ENCODE measurements at places on chromosomes 3 and 15.

- DNase-seq = no peak
Measured at GRCh38 chr15:39140060-39140604, 440.7 kb upstream of the THBS1 start.

- no peak for DNase-seq
Measured at GRCh38 chr3:23113455-23114171, 89.5 kb upstream of the UBE2E2 start.

GRCh38 chr3:127694467-127695215 is 21.9 kb downstream of the ABTB1 start:
- DNase-seq = peak; percentile 10

DNA sequence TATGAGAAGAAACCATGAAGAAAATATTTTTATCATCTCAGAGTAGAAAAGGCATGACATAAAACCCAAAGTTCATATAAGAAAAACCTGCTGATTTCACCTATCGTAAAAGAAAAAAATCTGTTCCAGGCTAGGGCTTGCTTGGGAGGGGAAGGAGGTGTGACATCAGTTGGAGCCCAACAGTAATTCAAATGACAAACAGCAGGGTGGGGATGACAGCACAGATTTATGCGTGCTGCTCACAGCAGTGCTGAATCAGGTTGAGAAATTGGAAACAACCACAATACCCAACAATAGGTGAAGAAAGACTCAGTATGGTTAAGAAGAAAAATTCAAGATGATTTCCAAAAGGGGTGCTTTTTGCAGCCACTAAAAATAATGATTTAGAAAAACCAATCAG is 172.4 kb downstream of the PDE8A start:
- DNase-seq = no peak

DNA sequence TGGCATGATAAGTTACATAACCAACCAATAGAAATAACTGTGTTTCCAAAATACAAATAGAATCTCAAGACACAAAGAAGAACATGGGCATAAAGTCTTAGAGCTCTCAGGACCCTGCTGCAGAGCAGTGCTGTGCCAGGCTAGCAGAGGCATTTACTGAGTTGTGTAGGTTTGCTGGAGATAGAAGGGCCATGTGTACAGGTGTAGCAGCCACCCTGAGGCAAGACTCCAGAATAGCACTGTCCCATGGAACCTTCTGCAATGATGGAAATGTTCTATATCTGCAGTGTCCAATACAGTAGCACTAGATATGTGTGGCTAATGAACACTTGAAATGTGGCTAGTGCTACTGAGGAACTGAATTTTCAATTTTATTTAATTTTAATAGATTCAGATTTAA is 267.0 kb upstream of the UMPS start:
- DNase-seq = no peak

DNA sequence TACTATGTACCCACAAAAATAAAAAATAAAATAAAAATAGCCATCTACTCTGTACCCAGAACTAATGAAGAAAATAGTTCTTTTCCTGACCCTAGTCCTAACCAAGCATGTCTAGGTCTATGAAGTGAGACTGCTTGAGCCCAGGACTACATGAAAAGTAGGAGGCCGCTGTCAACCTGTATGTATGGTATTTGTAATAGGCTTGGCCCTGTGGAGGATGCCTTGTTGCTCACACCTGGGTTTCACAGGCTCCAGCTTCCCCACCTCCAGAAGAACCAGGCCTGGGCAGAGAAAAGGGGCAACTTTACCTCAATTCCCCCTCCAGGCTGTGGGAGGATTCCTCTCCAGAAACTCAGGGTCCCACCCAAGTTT is 6.8 kb upstream of the PKM start:
- DNase-seq = no peak

DNA sequence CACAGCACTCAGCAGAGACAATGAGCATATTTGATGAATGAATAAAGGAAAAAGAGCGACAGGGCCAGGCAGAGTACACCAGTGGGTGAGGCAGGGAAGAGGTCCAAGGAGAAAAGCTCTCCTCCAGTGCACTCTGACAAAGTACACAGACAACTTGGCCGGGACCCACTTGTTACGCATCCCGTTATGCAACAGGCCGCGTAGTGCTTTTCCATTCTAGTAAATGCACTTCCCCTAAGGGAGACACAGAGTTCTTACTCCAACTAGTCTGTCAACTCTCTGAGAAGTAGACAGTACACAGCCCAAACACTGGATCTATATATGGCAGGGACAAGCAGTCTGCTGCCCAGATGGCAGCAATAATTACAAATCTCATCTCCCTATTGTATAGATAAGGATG is 18.5 kb downstream of the LARP6 start:
- DNase-seq = no peak

GRCh38 chr15:90782442-90782841 is 65.3 kb downstream of the BLM start:
- no peak for DNase-seq

DNA sequence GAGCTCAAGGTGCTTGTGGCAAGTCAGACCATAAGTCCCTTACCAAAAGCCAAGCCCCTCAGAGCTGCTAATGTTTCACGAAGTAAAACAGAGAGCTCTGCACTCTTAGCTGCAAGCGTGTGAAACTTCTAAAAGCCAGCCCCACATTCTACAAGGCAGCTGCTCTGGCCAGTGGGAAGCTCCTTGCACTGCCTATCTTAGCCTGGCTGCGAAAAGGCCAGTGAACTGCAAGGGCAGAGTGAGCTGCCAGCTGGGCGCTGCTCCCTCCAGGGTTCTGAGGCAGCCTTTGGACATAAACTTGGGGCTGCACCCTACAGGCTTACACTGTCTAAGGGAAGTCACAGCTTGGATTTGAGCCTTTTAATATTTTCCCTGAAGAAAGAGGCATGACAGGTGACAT is 2.2 kb upstream of the MUSTN1 start:
- no peak for DNase-seq

DNA sequence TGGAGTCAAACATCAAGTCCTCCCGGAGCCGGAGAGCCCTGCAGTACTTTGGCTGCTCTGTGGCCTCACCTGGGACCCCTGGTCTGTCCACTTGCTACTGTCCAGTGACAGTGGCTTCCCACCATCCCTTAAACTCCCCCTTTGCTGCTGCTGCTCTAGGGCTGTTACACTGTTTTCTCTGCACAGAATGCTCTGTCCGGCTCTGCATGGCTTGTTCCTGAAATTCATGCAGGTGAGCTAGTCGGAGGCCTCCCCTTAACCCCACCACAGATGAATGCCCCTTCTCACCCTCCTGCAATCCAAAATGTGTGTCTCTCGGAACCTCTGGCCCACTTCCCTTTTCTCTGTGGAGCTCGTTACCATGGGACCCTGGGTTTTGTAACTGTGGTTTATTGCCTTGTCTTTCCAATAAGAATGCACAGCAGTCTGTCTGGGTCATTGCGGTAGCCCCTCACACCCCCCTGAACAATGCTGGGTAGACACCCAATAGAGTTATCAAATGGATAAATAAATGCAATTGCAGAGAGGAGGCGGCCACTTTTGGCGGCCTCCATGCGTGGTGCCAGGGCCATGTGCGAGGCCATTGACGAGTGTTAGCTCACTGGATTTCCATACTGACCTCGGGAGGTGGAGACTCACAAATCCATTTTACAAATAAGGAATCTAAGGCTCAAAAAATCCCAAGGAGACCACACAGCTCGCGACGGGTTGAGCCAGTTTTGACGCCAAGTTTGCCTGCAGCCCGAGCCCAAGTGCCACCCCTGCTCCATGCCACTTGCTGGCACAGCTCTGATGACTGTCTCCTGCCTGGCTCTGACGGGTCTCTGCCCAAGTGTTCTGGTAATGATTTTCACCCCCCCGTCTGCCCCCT is 48.5 kb downstream of the RGMA start:
- DNase-seq = no peak

GRCh38 chr15:39376371-39376909 is 204.4 kb upstream of the THBS1 start:
- no peak for DNase-seq

- no peak for DNase-seq
Measured at GRCh38 chr3:38084334-38085310, 45.6 kb downstream of the DLEC1 start.

DNA sequence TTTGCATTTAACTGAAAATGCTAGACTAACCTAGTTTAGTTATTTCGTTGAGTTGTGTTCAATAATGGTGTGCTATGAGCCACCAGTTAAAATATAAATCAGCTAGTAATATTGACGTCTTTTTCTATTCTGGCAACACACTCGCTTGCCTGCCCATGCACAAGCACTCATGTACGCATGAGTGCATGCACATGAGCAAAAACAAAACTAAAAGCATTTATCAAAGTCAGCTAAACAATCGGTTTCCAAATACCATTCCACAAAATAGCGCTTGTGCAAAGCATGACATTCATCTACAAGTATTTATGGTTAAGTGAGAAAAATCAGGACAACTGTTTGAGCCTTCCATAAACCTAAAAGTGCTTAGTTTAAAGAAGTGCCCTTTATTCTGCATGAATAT is 13.1 kb upstream of the SAMMSON start:
- no peak for DNase-seq

DNA sequence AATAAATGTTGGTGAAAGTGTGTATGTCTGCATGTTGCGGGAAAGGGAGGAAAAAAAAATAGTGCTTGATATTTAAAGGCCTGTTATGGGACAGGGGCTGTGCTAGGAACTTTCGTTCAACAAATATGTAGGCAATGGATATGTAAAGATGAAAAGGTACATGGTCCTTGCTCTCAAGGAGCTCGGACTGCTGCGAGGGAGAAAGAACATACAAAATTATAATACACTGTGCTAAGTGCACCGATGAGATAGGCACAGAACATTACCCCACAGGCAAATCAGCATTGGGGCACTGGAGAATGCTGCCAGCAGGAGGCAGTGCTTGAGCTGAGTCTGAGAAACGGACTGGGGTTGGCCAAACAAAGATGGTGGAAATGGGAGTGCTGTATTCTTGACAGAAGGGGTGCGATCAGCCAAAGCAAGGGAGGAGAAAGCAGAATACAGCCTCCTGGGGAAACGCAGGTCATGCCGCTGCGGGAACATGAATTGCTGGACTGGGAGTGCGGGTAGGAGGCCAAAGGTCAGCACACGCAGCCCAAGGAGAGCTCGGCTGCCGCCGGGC is 649 bp downstream of the C15orf40 start:
- DNase-seq = peak; percentile 15

DNA sequence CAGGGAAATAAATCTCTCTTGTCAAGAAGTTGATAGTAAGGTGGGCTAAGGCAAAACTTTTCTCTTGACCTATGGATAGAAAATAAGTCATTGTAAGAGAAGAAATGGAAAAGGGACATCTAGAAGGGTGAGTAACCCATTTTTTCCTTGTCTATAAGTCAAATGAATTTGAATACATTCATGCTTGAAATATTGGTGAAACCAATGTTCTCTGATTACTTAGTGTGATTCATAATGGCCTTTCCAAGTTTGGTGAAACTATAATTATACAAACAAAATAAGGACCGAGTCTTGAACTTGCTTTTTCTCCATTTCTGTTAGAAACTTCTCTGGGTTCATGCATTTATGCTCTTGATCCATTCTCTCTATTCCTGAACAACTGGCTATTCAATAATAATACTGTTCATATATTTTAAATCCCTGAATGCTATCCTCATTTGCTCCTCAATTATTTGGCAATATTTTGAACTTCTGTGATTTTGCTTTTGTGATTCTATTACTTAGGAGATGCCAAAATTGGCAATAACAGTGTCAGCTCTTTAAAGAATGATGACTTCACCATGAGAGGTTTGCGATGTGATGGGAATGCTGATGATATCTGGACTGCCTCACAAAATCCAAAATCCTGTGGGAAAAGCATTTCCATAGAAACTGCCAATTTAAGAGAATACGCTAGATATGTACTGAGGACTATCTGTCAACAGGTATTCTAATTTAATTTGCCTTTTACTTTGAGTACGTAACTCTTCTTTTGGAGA is 12.3 kb downstream of the P2RY12 start:
- no peak for DNase-seq

GRCh38 chr3:63895422-63896189 is 16.6 kb downstream of the SCAANT1 start:
- DNase-seq = no peak

DNA sequence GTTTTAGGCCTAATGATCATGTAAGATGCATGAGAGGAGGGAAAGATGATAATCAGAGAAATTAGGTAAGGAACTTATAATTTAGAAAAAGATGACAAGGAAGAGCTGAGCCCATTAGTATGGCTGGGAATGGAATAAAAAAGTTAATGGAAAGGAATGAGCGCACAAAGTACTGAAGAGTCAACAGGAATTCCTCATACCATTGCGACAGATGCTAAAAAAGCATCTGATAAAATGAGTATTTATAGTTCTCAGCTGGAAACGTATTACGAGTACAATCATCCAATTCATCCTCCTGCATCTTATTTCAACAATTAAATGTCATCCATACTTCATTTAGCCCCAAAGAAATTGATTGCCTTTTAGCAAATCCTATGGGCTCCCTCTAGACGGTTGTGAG is 58.9 kb downstream of the TMCC1 start:
- no peak for DNase-seq

DNA sequence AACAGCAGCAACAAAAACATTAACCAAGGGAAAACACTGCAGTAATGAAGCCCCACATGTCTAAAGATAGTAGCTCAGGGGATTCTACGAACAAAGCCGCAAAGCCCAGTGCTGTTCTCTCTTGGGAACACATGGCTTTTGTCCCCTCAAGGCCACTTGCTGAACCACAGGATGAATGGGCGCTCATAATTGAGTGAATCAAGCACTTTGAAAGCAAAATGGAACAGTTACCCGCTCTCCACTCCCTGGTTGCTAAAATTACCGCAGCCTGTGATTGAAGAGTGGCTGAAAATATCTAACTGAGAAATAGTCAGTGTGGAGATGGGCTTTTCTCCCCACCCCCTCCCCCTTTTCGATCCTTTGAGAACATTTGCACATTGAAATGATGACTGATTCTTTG is 39.6 kb downstream of the RASGRF1 start:
- DNase-seq = no peak

DNA sequence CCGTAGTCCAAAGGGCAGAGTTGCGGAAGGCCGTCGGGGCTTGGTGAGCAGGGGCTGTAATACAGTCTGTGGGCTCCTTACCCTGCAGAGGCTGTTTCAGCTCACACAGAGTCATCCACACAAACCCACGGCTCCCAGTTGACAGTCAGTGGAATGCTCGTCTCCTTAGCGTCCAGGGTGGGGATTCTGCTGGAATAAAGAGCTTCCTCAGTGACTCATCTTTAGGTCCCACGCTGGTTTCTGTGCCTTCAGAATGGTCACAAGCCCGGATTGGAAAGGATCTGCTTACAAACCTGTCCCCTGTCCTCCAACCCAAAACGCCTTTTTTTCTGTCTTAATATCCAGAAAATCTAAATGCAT is 201.3 kb upstream of the TPM1 start:
- no peak for DNase-seq

DNA sequence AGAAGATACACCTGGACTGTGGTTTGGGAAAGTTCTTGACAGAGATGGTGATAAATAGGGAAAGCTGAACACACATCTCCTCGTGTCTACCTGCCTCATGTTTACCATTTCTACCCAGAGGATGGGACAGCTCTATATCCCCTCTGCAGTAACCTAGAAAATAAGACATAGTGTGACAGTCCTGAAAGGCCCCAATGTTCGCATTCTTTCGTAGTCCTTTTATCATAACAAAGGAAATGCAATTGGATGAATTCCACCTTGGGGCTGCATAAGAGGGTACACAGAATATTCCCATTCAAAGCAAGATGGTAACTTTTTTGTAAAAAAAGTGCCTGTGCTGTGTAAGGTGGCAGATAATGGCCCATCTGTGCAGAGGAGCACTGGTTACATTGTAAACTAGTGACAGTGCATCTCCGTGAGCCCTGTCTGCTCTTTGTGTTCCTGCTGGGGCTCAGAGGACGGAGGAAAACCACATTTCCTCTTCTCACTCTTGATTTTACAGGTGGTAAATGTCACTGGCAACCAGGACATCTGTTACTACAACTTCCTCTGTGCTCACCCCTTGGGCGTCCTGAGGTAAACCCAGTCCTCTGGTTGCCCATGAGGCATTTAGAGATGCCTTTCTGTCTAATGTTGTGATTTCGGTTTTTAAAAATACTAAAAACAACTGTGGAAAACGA is 74.3 kb downstream of the SIDT1 start:
- no peak for DNase-seq
